ENCODE measurements at places on chromosomes 5 and 9.

GRCh38 chr9:114238891-114239875 is 83.7 kb upstream of the ORM1 start:
- DNase-seq = no peak

GRCh38 chr9:78828521-78828920 is 531.6 kb downstream of the PSAT1 start:
- no peak for DNase-seq

DNA sequence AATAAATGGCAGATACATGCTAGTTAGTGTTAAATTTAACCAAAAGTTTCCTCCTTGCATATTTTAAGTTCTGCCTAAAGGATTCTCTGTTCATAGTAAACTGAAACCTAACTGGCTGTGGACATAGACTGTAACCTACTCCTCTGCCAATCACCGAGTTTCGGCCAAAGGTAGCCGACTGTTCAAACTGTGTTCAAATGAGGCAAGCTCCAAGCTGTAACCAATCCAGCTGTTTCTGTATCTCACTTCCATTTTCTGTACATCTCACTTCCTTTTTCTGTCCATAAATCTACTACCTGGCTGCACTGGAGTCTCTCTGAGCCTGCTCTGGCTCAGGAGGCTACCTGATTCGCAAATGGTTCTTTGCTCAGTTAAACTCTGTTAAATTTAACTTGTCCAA is 44.1 kb downstream of the KCNV2 start:
- DNase-seq = no peak

GRCh38 chr5:80619086-80619485 is 35.4 kb upstream of the MSH3 start:
- no peak for DNase-seq

GRCh38 chr5:23274171-23274570 is 233.2 kb upstream of the PRDM9 start:
- no peak for DNase-seq

DNA sequence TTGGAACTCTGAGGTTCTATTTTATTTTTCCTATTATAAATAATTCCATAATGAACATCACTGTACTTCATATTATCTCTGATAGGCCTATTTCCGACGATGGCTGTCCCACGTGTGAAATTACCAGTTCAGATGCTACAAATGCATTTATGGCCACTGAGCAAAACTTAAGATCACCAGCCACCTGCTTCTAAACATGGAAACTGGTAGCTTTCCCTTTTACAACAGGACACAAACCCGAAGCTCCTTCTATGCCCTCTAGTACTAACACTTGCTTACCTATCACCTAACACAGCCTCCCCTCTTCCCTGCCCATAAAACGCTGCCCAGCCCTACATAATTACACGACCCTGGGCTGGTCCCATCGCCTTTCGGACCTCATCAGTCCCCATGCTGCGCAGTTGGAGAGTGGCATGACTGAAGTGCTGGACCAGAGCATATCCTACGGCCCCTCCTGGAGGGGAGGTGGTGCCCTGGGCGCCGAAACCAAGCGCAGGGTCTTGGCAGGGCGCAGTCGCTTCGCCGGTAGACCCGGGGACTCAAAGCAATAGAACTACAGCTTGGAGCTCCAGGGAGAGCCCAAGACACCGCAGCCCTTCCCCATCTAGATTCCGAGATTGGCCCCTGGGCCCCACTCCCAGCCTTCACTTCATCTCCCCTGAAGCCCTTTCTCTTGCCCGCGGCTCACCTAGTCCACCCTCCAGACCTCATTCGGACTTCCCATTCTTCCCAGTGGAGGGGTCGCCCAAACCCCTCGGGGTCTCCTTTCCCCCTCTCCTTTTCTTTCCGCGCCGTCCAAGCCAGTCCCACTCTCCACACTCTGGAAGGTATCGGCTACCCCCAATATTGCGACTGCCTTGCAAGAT is 1.0 kb upstream of the SAP30L start:
- DNase-seq = peak; percentile 72

DNA sequence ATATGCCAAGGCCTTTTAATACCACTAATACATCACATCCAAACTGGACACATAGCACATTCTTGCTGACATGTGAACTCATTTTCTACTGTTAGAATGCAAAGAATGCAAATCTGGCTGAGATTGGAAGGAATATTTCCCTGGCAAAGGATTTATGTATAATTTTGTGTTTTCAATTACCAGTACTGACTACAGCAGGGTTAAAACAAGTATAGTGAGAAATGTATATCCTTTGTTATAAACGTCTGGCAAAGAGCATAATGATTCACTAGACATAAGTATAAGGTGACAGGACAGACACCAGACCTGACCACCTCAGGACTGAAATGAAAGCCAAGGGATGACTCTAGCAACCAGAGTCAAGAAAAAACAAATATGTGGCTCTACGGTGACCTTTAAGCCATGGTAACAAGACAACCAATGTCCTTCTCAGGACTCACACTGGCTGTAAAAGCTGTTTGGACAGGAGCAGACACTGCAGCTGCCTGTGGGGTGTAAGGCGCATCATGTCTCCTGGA is 95.0 kb downstream of the MRPS27 start:
- DNase-seq = no peak

GRCh38 chr9:114906922-114907571 is 23.3 kb downstream of the TNFSF8 start:
- peak; percentile 78 for DNase-seq

- no peak for DNase-seq
These were observed 223 bp downstream of the NR3C1 start for GRCh38 chr5:143403334-143403592.

DNA sequence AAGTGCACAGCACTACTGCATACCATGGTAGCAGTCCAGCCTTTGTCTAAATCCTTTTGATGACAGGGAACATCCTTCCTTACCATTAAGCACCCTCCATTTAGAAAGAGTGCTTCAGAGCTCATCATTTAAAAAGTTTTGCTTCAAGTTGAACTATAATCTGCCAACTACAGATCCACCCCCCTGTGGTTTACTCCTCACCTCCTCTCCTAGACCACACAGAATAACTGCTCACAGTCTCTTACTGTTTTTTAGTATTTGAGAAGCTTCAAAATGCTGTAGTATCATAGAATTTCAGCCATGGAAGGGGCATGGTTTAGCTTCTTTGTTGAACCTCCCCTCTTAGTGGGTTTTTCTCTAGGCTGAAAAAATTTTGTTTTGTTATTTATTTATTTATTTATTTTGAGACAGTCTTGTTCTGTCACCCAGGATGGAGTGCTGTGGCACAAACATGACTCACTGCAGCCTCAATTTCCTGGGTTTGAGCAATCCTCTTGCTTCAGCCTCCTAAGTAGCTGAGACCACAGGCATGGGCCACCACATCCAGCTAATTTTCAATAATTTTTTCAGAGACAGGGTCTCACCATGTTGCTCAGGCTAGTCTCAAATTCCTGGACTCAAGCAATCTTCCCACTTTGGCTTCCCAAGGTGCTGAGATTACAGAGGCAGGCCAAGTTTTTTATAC is 384.3 kb upstream of the RFX3 start:
- DNase-seq = no peak

- no peak for DNase-seq
These were observed 1.8 kb upstream of the TSC1 start for GRCh38 chr9:132946211-132946610.

DNA sequence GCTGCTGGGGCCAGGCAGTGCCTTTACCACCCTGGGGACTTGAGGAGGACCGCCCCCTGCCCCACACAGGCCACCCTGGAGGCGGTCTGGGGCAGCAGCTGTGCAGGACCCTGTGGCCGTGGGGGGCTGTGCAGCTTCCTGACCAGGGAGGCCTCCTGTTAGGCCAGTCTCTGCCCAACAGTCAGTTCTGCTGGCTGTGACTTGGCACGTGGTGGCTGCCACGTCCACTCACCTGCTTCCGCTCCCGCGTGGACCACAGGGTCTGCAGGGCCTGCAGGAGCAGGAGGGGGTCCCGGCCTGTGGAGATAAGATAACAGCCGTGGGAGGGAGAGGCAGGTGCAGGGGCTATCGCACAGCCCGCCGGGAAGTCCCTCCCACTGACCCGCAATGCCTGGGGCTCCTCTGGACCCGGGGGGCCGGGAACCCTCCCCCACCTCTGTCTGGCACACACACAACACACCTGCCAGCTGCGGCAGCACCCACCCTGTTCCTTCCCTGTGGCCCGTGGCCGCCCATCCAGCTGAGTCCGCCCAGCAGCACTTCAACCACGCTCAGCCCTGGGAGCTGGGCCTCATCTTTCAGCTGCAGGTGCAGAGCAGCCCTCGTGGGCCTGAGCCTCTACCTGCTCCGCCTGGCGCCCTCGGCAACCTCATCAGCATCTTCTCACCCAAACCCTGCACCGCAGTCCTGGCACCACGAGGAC is 39.7 kb downstream of the EXD3 start:
- no peak for DNase-seq

GRCh38 chr9:124258607-124259157 is 933 bp downstream of the NEK6 start:
- no peak for DNase-seq

DNA sequence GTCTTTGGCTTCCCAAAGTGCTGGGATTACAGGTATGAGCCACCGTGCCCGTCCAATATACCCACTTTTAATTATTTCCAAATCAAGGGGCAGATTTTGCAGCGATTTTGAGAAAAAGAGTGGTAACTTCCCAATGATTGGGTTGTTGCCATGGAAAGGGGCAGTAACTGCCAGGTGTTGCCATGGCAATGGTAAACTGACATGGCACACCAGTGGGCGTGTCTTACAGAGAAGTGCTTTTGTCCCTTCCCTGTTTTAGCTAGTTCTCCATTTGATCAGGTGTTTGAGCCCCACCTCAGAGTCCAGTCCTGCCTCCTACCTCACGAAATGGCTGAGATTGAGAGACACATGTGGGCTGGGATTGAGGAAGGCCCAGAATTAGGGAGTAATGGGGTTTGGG is 86.3 kb upstream of the IER5L start:
- DNase-seq = no peak

Data from activated CD4-positive, alpha-beta T cell treated with anti-CD3 and anti-CD28 coated beads, Interleukin-2, amount 10 ng/mL, durations not matched to agents 24 days and 14 days (primary cell).